ENCODE measurements at places on chromosomes 1 and 21.
A peak's percentile ranks its signal among the peaks of the same experiment; 100 is the strongest.

- DNase-seq = no peak
These were observed 40.0 kb downstream of the GRIK3 start for GRCh38 chr1:36994294-36994693.

DNA sequence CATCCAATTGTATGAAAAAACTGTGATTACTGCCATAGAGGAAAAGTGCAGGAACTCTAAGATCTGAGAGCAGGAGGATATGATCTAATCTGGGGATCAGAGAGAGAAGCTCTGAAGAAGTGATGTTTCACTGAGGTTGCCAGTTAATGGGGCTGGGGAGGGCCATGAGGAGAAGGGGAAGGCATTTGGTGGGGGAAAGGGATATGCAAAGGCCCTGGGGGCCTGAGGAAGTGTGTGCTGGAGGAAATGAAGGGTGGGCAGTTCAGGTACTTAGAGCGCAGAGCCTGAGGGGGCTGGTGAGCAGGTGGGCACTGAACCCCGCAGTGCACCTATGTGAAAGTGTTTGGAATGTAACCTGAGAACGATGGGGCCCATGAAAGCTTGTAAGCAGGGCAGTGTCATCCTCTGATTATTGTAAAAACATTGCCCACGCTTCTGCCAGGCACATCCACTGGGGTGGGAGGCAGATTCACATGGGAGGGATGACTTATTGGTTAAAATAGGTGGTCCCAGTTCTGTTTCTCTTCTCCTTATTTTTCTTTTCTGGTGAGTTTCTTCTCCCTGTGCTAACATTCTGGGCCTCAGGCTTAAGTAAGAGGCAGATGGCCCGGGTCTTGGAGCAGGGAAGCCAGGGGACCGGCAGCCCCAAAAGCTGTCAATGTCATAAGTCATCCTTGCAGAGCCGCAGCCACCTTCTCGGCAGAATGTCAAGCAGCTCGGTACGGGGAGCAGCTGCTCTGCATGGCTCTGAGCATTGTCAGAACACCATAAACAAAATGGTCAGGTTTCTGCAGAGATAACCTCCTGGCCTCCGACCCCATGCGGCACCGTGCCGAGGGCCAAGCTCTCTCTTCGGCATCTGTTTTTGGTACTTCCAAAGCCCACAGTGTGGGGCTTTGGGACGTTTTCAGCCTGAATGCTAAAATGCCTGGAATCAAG is 492.0 kb upstream of the VAMP3 start:
- DNase-seq = no peak

- DNase-seq = no peak
These were observed 492 bp upstream of the COLGALT2 start for GRCh38 chr1:184037849-184038591.

- DNase-seq = no peak
These were observed 552.5 kb upstream of the ADAMTS5 start for GRCh38 chr21:27519361-27519760.

- no peak for DNase-seq
These were observed 30.6 kb downstream of the MPZL1 start for GRCh38 chr1:167752219-167752985.

DNA sequence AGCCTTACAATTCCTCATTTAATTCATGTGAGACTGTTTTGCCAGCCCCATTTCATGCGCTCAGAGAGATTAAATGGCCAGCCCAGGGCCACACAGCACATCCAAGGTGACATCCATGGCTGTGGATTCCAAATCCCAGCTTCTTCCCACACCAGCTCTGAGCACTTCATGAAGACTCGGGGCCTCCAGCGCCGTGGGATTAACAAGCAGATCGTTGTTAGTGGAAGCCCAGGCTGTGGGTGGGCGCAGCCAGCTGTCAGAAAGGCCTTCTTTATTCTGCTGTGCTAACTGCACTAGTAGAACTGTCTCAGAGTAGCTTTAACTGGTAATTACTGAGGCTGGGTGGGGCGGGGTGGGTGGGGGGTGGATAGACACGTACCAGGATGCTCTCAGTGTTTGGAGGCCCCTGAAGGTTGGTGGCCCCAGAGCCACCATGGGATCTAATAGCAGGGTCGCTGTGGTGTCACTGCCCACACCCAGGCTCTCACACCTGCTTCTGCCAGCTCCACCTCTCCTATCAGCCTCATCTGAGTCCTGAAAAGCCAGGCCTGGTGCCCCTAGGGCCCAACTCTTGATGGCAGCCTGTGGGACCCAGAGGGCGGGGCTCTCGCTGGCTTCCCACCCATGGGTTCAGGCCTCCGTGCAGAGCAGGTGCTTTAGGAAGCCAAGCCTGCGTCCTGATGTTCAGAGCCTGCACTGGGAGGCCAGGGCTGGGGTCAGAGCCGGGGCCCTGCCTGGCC is 3.4 kb downstream of the BMP8A start:
- DNase-seq = no peak

- DNase-seq = no peak
These were observed 55.8 kb downstream of the DOP1B start for GRCh38 chr21:36212513-36212780.

DNA sequence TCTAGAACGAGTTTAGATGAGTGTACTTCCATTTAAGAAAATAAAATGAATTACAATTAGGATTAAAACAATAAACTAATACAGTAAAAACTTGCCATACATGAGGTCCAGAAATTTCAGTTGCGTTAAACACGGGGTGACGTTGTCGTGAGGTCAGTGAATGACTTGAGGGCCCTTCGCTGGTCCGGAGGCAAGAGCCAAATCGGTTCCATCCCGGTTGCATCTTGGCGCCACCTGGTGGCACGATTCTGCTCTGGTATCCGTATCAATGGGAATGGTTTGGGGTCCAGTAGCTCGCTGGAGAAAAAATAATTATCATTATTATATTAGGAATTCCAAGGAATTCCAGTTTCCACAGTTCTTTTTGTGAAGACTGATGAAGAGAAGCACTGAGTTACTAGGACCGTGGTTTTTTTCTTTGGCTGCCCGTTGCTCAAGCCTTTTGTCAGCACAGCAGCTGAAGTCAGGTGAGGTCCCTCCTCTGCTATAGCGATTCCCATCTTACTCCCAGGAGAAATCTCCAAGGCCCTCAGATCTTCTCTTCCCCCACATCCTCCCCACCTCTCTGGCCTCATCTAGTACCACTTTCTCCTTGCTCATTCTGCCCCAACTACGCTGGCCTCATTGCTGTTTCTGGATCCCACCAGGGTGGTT is 161.4 kb downstream of the SLC35F3 start:
- peak; percentile 81 for DNase-seq

DNA sequence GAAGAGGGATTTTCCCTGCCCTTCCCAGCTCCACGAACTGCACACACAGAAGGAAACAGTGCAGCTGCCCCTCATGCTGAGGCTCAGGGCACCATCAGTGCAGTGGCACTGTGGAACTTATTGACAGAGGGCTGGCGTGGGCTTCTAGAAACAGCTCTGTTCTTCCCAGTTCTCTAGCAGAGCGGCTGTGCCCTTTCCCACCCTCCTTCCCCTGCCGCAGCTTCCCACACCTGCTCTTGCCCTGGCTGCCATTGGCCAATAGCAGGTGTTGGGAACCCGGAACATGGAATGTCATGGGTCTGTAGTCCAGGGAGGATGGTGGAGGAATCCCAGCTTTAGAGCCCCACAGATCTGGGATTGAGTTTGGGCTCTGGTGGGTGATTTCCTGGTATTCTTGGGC is 343.8 kb downstream of the RPS6KC1 start:
- no peak for DNase-seq

GRCh38 chr1:37286881-37287280 is 187.5 kb upstream of the ZC3H12A start:
- DNase-seq = no peak

DNA sequence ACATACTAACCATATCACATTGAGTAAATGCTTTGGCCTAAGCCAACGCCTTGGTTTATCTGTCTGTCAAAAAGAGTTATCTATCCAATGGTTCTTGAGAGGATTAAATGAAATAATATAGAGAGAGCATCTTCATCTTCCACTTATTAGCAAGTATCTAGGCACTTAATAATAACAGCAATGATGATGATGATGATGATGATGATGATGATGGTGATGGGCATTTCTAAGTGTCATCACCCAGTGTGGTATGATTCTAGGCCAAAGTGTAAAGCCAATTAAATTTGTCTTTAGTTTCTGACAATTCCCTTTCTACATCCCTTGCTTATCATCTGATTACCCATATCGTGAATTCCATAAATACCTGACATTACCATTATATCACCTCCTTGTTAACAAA is 65.7 kb upstream of the LRRC53 start:
- DNase-seq = no peak

DNA sequence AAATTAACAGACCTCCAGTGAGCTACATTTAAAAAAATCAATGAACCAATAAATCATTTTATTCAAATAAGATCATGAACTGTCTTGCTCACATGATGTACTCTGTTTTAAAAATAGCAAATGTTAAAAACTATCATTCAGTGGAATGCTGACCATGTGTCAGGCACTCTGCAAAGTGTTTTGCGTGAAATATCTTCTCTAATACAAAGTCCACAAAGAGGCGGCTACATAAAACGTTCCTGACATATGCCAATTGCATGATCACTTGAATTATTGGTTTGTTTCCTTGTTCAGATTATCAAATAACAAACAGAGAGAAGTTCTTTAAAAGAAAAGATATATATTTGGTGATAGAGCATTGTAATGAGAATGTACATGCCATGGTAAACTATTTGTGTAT is 10.7 kb downstream of the FMO2 start:
- no peak for DNase-seq

DNA sequence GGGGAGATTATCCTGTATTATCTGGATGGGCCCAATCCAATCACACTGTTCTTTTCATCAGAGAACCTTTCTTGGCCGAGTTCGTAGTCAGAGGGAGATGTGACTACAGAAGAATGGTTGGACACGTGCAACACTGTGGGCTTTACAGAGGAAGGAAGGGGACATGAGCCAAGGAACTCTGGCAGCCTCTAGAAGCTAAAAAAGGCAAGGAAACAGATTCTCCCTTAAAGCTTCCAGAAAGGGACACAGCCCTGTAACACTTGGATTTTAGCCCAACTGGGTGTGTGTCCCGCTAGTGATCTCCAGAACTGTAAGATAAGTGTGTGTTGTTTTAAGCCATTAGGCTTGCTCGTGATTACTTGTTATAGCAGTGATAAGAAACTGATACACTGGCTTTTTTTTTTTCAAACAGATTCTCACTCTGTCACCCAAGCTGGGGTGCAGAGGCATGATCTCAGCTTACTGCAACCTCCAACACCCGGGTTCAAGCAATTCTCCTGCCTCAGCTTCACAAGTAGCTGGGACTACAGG is 53.9 kb upstream of the FBXO28 start:
- DNase-seq = no peak

DNA sequence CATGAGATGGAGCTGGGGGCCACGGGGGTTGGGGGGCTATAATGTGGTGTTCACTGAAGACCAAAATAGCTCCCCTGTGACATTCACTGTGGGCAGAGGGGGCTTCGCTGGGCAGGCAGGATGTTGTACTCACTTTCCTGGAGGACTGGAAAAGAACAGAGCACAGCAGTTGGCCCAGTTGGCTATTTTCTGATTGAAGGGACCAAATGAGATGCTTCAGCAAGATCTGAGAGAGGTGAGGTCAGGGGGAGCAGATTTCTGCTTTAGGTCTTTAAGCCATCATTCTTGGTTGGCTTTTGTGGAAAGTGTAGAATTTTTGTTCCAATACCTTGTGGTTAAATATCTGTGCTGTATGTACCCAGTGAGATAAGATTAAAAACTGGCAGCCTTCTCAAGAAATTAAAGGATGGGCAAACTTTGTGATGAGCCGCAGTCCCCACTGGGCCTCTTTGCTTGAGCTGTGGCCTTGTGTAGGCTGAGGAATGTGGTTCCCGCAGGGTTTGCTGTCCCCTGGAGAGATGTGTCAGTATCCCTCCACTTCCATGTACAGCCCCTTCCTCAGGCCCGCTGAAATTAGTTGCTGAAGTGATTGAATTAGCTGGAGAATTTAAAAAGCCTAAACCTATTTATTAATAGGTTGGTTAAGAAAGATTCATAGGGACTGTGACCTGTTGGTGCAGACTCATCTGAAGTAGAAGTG is 80.7 kb downstream of the ATP5PO start:
- DNase-seq = no peak

GRCh38 chr1:37676281-37677142 is 15.8 kb upstream of the CDCA8 start:
- DNase-seq = no peak

- DNase-seq = peak; percentile 38
These were observed 55.4 kb downstream of the CAMK2N1 start for GRCh38 chr1:20430355-20431175.

- no peak for DNase-seq
These were observed 28.5 kb downstream of the ANP32E start for GRCh38 chr1:150207281-150207971.

DNA sequence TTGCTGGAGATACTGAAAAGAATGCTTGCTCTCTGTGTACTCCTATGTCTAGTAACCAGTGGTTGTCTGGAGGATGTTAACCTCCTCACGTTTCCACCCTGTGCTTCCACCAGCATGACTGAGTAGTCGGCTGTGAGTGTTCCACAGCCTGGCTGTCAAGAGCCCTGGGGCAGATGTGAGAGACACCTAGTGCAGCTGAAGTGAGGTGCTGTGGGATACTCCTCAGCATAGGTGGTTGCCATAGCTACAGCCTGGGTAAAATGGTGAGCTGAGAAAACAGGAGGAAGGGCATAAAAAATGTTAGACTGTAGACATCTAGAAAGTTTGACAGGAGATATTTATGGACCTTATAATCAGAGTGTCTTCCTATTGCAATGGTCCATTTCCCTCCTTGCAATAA is 15.8 kb downstream of the IVL start:
- no peak for DNase-seq

DNA sequence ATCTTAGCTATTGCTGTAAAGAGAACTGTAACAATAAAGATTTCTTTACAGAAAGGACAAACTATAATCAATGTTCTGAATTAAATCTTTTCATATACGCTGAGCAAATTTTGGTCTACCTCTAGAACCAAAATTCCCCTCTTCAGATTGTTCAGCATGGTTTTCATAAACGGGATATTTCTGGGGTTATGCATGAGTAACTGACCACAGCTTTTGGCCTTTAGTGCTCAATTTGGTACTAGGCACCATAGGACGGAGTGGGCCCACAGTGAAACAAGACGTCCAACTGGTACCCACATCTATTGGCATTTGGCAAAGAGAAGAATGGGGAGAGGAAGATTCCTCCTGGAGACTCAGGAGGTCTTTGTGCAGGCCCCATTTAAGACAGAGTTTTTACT is 184.5 kb downstream of the TGFBR3 start:
- no peak for DNase-seq

- DNase-seq = peak; percentile 34
These were observed 105.5 kb downstream of the ZC3H11B start for GRCh38 chr1:219507437-219507836.

DNA sequence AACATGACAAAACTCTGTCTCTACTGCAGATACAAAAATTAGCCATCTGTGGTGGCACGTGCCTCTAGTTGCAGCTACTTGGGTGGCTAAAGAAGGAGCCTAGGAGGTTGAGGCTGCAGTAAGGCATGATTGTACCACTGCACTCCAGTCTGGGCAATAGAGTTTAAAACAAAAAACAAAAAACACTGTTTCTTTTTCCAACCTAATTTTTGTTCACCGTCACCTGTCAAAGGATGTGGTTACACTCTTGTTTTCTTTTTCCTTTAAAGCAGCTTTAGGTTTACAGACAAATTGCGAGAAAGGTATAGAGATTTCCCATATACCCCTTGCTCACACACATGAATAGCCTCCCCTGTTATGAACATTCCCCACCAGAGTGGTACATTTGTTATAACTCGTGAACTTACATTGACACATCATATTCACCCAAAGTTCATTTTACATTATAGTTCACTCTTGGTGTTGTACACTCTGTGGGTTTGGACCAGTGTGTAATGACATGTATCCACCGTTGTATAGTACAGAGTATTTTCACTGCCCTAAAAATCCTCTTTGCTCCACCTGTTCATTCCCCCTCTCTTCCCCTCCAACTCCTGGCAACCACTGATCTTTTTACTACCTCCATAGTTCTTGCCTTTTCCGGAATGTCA is 26.2 kb downstream of the SMG7 start:
- DNase-seq = no peak
